Hematopoietic multipotent progenitor cell treated with erythropoietin and hydrocortisone succinate and interleukin-3 and kit ligand, for 4 days (in vitro differentiated cells): ENCODE measurements at places on chromosomes 3 and 15.

DNA sequence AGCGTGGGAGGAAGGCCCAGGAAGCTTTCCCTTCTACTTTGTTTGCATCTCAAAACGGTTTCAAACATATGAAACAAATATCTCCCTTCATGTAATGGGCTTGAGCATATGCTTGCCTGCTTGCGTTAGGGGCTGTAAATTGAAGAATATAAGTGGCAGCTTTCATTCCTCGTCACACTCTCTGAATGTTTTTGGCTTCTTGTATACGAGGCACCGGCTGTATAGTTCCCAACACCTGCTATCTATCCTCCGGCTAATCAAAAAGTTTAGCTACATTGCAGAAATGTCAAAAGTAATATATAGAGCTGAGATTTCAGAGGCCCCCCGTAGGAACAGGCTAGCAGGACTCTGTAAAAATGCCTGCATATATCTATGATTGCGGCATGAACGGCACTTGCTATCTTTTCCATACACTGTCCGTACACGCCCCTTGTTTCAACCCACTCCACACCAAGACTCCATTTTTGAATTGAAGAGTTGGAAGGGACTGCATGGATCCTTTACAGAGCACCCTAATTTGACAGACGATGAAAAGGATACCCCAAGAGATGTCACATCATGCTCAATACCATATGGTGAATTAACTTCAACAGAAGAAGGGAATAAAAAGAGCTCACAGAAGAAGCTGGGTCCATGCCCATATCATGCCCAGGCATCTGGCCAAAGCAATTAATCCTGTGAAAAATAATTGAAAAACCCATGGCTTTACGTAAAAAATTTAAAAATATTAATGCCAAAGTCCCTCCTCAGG is 2.5 kb downstream of the MASP1 start:
- no peak for DNase-seq

DNA sequence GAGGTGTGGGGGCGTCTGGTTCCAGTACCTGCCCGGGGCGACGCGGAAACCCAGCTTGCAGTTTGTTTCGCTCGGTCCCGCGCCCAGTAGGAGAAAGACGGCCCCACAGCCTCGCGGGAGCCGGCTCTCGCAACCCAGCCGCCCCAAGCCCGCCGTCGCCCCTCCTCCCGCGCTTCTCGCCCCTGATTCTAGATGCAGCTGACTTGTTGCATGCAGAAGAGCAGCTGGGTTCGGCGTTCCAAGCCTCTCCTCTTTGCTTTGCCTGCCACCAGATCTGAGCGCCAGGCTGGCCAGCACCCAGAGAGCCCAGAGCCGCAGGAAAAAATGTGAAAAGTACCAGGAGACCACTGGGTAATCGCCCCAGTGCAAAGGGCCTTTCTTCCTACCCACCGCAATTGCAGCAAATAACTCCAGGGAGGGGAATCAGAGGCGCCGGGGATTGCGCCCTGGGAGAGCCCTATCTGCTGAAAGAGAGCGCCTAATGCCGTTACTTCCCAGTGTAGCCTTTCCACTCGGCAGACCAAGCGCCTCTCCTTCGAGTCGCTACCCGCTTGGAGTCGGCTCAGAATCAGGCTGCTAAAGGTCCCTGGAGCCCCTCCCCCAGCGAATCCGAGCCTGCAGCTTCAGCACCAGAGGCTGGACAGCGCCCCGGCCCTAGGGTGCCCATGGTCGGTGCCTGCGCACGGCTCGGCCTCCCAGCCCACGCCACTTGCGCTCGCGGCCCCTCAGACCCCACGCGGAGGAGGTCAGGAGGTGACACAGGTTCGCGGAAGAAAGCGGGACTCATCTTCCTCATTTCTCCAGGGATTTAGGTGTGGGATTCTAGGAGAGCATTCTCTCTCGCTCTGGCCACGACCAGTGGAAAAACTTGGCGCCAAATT is 15.7 kb upstream of the AEN start:
- peak; percentile 75 for DNase-seq

- DNase-seq: no peak
Observed at GRCh38 chr15:98686983-98687382, 38.6 kb downstream of the IGF1R start.

DNA sequence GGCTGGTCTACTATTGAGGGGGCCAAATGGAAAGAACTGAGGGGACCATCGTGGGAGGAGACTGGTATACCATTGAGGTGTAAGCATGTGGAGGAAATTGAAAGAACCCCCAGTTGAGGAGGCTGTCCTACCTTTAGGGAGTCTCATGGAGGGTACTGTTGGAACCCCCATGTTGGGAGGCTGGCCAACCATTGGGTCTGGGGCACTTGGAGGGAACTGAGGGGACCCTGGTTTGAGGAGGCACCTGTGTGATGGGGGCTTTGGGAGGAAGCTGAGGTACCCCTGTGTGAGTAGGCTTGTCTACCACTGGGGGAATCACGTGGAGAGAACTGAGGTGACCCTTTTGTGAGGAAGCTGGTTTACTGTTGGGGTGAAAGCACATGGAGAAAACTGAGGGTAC is 157.5 kb downstream of the FBLN2 start:
- DNase-seq: no peak

DNA sequence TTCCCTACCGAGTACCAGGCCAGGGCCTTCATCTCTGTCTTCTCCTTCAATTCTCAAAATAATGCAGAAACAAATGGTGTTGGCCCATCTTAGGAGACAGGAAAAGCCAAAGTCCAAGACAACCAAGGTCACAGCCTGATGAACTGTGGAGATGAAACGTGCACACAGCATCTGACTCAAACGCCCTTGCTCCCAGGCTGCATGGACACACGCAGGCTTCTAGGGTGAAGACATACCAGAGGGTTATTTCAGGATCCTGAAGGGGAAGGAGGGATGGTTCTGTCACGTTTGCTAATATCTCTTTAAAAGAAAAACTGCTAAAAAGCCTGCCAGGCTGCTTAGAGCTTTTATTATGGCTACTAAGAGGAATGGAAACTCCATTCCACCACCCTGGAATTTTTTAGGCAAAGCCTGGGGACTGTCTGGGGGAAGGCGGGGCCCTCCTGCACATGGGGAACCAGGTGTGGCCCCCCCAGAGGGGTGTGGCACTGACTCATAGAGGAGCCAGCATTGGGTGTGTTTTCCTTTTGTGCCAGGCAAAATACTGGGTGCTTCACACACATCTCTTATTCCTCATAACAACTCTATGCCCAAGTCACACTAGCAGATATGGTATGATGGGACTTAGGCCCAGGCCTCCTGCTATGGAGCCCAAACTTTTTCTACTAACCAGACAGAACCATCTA is 62.9 kb downstream of the UMPS start:
- no peak for DNase-seq

DNA sequence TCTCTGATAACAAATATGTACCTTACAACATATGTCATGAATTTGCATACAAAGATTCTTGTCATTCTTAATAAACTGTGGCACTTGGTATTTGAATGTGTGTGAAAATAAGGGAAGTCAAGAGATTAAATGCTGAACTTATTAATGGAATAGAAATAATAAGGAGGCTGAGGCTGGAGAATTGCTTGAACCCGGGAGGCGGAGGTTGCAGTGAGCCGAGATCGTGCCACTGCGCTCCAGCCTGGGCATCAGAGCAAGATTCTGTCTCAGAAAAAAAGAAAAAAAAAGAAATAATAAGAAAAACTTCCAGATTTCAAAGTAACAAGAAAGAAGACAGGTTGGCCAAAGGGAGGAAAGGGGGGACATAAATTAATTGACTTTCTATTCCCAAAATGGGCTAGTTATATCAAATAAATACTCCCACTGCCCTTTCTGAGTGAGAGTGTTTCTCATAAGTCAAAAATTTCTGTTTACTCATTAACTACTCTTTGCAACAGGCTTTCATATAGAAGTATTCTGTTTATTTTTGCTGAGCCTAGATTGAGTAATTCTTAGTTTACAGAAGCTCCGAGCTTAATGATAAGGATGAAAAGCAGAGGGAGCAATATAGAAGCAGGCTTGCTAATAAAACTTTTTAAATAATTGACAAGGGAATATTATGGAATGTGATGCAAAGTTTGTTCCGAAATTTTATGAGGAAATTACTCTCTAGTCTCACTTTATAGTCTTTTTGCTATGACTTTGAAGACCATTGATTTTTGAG is 25.6 kb downstream of the KNG1 start:
- no peak for DNase-seq

GRCh38 chr3:156782319-156782718 is 43.8 kb upstream of the LEKR1 start:
- no peak for DNase-seq

- peak; percentile 29 for DNase-seq
Observed at GRCh38 chr15:71409541-71409940, 294.3 kb downstream of the THSD4 start.

GRCh38 chr3:15287565-15288330 is 44.6 kb downstream of the SH3BP5 start:
- DNase-seq: no peak

GRCh38 chr3:56294286-56294685 is 174.0 kb downstream of the ERC2 start:
- DNase-seq: no peak

GRCh38 chr3:30281526-30281925 is 324.9 kb upstream of the TGFBR2 start:
- no peak for DNase-seq

GRCh38 chr3:55498520-55498919 is 11.4 kb upstream of the WNT5A start:
- no peak for DNase-seq

DNA sequence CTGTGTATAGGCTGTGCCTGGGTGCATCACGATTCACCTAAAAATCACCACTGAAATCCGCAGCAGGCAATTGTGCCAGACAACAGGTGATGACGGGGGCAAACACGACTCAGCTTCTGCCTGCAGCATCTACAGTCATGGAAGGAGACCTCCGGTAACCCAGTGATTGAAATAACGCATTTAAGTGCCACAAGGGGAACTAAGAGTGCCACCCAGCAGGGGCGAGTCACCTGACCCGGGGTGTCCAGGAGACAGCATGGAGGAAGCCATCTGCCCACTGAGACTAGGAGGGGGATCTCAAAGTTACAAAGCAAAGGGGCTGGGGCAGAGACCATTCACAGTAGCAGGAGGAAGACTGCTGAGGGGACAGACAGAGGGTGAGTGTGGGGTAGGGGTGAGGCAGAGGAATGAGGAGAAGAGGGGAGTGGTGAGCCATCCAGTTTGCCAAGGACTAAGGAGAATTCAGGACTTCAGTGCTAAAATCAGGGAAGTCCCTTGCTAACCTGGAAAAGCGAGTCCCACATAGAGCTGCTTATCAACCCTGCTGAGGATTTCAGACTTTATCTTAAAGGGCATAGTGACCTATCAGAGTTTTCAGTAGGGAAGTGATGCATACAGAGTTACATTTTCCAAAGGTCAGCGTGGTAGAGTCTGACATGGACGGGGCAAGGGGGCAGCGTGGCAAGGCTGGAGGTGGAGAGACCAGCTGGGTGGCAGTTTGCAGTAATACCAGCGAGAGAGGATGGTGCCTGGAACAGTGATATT is 256.7 kb upstream of the HES1 start:
- DNase-seq: peak; percentile 57

DNA sequence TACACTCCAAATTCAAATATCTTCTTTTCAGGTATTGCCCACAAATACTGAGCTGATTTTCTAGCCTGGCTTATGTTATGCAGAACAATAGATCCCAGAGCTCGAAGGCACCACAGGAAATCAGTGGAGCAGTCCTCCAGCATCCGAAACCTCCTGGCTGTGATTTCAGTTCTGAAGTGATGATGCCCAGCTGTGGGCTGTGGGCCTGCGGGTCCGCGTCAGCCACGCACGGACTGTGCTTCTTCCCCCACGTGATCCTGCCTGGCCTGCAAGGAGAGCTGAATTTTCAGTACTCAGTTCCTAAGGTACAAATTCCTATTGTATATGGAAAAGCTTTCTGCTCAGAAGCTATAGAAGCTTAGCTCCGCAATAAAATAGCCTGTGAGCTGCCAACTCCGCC is 96.2 kb downstream of the OCA2 start:
- no peak for DNase-seq

GRCh38 chr15:45705510-45706473 is 71.0 kb downstream of the SQOR start:
- DNase-seq: peak; percentile 90

GRCh38 chr3:28495301-28495700 is 146.7 kb upstream of the AZI2 start:
- DNase-seq: no peak
